ENCODE measurements at places on chromosomes 5 and 9.

GRCh38 chr9:3525836-3526164, at the start of gene RFX3:
TSS of gene RFX3 (minus strand) at chr9:3526001. CDS start at chr9:3395588, 130,413 bp downstream.
- peak; percentile 91 for DNase-seq

GRCh38 chr5:67222243-67223025, 25.8 kb upstream of the CD180 start:
- no peak for DNase-seq

DNA sequence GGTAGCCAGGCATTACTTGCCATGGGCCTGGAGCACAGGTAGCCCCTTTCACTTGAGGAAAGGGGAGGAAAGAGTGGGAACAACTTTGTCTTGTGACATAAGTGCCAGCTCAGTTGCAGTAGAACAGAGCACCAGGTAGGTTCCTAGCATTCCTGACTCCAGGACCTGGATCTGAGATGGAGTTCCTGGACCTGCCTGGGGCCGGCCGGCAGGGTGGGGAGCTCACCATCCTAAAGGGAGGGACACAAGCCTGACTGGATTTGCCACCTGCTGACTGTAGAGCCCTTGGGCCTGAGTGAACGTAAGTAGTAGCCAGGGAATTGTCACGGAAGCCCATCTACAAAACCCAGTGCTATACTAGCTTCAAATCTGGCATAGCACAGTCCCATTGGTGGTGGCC, 653.3 kb upstream of the CDH6 start:
- DNase-seq, result no peak

DNA sequence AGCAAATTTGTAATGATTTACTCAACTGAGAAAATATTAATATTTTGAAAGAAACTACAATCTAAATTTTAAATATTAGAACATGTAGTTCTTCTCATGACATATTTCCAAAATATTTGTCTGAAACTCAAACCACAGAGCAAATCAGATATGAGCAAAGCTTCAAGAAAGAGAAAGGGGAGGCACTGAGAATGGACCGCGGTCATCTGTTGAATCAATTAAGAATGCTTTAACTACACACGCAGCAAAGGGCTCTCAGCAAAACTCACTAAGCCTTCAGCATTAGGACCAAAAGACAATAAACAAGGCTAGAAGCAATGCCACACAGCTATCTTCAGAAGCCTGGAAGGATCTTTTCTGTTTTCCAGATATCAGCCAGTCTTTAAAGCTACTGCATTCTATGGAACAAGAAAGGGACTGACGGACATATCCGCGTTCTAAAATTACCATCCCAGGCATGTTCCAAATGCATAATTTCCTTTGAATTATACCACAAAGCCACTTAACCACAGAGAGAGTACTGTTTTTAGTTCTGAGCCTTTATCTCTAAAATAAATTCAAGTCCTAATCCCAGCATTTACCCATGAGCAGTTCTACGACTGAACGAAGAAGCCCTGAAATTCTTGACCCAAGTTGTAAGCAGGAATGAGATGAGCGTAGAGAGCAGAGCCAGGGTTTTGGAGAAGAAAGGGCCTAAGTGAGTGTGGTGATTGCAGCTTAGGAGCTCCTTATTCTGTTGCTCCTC, 513.5 kb downstream of the AGTPBP1 start:
- DNase-seq, result no peak

DNA sequence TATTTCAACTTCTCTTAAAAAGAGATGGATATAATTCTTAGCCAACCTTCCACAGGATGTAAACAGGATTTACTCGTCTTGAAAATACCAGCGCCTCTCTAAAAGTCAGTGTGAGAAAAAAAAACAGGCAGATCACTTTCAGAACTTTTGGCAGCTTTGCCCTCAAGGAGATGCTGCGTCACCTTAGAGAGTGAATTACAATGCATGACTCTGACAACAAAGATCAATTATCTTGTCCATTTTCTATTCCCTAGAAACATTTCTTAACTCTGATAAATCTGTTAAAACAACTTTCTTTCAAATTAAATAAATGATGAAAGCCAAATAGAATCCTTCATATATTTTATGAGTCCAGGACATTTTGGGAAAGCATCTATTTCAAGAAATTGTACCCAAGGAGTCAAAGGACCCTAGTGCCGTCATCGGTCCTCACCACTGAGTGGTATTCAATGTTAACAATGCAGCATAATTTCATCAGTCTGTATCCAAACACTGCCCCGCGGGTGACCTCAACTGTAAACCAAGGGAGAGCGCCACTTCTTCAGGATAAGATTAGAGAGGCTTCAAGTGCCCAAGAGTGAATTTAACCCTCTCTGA, 536.0 kb downstream of the PDE4D start:
- peak; percentile 19 for DNase-seq

- no peak for DNase-seq
Measured at GRCh38 chr5:66994790-66995189, 201.8 kb downstream of the CD180 start.

GRCh38 chr9:5902377-5902776, 11.7 kb downstream of the MLANA start:
- DNase-seq, result no peak

DNA sequence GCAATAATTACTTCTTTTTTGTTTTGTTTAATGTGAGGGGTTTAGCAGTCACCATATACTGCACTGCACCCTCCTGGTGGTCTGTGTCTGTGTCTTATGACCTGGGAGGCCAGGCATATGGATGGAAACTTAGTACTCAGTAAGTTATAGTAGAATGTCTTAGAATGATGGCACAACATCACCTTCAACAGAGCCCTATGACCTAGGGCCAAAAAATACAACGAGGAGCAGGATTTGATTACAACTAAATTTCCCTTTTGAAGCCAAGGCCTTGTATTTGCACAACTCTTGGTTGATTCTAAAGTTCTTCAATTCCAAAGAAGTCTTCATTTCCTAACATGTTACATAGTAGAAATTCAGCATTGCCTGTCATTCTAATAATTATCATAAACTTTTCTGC, 422.1 kb upstream of the PIK3R1 start:
- DNase-seq, result no peak

Data from left ventricle myocardium inferior (tissue), 1 donor.